ENCODE measurements at places on chromosomes 7 and 10. TPM values are rescaled to one million over a fixed set of nuclear protein-coding genes. Genes with fewer than 3 reads are reported as not detected.

DPYSL4 gene
- 0.22 TPM for total RNA-seq

DNA sequence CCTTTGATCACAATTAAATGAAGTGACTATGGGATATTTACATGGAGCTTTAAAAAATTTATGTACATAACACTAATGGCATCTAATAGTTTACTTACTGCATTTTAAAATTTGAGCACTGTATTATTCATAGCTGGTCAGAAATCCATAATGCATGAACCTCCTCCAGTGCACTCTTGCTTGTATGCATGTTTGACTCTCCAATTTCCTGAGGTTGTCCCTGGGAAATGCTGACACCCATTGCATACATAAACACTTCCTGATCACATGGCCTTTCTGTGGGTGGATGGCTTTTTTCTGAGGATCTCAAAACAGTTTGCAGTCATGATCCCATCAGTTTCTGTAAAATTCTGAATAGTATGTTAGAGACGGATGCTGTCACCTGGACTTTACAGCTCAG lies 577.8 kb downstream of the REEP3 start:
- H3K4me3 ChIP-seq: no peak overlapping the region
- no peaks in the 10 kb centered on the region for H3K36me3 ChIP-seq
- DNase-seq: no peak
- no peaks in the 10 kb centered on the region for H3K4me1 ChIP-seq

CTAGE15 gene
- not detected for total RNA-seq

DNA sequence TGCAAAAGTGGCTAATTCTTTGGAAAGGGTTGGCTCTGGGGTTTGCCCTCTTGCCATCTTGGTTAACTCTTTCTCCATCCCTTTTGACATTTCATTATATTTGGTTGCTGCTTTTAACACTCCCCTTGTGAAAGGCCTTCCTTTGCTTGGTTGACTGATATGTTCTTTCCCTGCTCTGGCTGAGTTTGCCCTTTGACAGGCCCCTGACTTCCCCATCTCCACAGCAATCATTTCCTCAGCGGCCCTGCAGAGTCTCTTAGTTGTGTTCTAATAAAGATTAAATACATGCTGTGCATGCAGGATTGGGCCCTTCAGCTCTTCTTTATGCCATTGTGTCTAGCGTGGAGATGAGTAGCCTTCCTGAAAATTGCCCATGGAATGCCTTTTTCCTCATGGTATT lies 84.5 kb upstream of the CSTF2T start:
- H3K4me1 ChIP-seq: no peaks in the 10 kb centered on the region
- H3K4me3 ChIP-seq: no peak overlapping the region
- no peak overlapping the region for H3K27ac ChIP-seq
- H3K27me3 ChIP-seq: no peaks in the 10 kb centered on the region
- no peaks in the 10 kb centered on the region for H3K36me3 ChIP-seq

DNA sequence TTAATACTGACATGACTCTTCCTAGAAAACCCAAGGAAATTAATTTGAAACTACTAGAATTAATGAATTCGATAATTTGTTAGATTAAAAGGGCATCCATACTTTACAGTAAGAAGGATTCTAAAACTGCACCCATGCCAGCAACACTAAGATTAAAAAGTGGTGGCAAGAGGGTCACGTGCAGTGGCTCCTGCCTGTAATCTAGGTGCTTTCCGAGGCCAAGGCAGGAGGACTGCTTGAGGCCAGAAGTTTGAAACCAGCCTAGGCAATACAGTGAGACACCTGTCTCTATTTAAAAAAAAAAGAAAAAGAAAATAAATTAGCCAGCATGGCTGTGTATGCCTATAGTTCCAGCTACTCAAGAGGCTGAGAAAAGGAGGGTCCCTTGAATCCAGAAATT lies 58.2 kb downstream of the SRPK2 start:
- H3K36me3 ChIP-seq: no peaks in the 10 kb centered on the region
- no peak overlapping the region for H3K4me3 ChIP-seq
- H3K4me1 ChIP-seq: peaks cover 5% of the 10 kb centered on the region
- DNase-seq: no peak
- H3K27ac ChIP-seq: no peak overlapping the region
- no peaks in the 10 kb centered on the region for H3K27me3 ChIP-seq

DNA sequence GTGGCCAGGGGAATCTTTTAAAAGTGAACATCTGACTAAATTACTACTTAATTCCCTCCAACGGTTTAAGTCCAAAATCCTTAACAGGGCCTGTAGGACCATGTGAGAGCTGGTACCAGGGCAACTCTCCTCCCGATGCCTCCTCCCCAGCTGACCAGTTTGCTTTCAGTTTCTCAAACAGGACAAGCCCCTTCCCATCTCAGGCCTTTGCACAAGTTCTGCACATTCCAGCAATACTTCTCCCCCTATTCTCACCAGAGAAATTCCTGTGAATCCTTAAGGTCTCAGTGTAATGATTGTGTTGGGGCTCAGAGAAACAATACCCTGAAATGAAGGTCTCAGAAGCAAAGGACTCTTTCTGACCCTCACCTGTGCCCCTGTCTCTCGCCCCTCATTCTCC lies 8.0 kb upstream of the CALHM1 start:
- H3K4me3 ChIP-seq: no peak overlapping the region
- H3K27ac ChIP-seq: peak overlapping the region; percentile 65
- no peaks in the 10 kb centered on the region for H3K36me3 ChIP-seq
- DNase-seq: no peak

GRCh38 chr7:47669901-47670384 lies 88.0 kb upstream of the TNS3 start:
- H3K36me3 ChIP-seq: no peaks in the 10 kb centered on the region
- H3K27ac ChIP-seq: peak overlapping the region; percentile 88
- no peak overlapping the region for H3K4me3 ChIP-seq
- H3K4me1 ChIP-seq: peaks cover 66% of the 10 kb centered on the region
- H3K27me3 ChIP-seq: no peaks in the 10 kb centered on the region
- DNase-seq: peak; percentile 72

UBTD1 gene
- total RNA-seq: 1.8 TPM

GRCh38 chr10:12466704-12467305 lies 117.5 kb downstream of the CAMK1D start:
- H3K27ac ChIP-seq: no peak overlapping the region
- no peak overlapping the region for H3K4me3 ChIP-seq
- H3K4me1 ChIP-seq: peaks cover 11% of the 10 kb centered on the region
- DNase-seq: no peak
- no peaks in the 10 kb centered on the region for H3K36me3 ChIP-seq

DNA sequence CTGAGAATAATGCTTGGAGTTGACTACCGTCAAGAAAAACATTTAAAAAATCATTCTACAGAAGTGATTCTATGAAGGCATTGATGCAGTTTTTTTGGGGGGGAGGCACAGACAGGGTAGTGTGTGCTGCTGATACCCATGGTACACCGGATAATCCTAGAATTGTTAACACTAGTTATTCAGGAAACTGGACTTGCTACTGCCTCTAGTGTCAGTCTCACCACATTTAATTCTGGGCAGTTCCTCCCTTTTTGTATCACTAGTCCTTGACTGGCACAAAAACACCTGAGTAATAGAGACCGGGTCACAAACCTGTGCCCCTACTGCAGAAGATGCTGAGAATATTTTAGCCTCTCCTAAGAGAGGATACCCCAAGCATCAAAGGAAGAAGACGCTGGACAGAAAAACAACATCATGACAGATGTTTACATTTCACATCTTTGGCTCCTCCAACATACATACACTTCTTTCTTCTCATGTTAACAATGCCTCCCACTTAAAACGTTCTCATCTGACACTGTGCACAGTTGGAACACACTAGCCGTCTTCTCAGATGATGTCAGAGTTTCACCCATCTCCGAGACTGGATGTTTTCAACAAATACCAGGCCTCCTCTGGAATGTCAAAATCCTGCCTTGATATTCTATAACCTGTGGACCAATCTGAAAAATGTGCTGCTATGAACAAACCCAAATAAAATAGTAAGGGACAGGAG lies 13.1 kb upstream of the TCAF1 start:
- H3K27me3 ChIP-seq: peaks cover 8% of the 10 kb centered on the region
- H3K27ac ChIP-seq: no peak overlapping the region
- no peaks in the 10 kb centered on the region for H3K36me3 ChIP-seq
- DNase-seq: no peak
- H3K4me3 ChIP-seq: no peak overlapping the region

DNAJB6 gene
- total RNA-seq: 104 TPM

DNA sequence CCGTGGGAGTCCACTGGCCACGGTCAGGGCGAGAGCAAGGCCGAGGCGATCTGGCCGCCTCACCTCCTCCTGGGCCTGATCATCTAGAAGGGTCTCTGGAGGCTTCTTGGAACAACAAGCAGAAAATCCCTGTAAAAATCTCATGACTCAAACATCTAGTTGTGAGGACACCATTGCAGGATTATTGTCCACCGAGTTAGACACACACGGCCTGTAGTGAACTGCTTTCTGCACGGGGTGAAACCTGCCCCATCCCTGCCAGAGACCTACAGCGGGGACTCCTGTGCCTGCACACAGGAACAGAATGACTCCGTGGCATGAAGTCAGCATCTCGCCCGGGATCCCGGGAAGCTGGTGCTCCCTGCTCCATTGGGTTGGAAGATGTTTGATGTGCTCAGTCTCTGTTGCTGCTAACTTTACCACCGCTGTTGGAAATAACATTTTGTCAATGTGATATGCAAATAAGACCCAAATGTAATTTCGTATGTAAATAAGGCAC lies 267.0 kb upstream of the TCERG1L start:
- no peaks in the 10 kb centered on the region for H3K4me1 ChIP-seq
- H3K27me3 ChIP-seq: no peaks in the 10 kb centered on the region
- no peaks in the 10 kb centered on the region for H3K36me3 ChIP-seq
- H3K4me3 ChIP-seq: no peak overlapping the region

GRCh38 chr7:142345811-142346210 lies 88.0 kb upstream of the PRSS58 start:
- H3K4me1 ChIP-seq: no peaks in the 10 kb centered on the region
- DNase-seq: no peak
- no peaks in the 10 kb centered on the region for H3K36me3 ChIP-seq

DNA sequence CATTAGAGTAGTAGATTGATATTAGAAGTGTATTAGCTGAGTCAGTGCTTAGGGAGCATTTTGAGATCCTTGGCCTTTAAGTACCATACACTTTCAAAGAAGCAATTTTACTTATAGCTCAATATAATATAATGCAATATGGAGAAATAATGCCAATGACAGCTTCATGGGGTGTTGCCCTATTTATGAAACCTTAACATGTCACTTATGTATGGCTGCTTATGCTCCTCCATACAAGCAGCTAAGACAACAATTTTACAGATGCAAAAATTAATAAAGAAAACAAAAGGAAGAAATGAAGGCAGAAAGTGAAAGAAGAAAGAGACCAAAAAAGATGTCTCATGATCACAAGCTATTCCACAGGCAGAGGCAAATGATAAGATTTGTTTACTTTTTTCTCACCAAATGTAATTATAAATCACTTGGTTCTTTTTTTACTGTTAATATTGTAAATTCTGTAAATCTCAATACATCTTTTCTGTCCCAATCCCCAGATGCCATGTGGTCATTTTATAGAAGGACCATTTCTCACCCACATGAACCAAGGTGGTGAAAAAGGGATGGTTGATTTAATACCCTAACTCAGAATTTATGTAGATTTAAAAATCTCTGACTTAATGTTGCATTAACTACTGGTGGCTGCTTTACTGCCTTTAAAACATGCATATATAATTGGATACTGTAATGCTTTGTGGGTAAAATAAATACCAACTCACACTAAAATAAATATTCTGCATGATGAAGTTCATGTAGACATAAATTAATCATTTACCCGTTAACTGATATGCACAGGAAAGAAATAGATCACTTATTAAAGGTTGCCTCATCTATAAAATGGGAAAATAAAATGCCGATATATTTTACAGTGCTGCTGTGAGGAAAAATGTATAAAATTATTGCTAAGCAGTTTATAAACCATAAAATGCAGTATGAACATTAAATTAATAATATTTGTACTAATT lies 33.5 kb upstream of the RHOBTB1 start:
- no peaks in the 10 kb centered on the region for H3K4me1 ChIP-seq
- no peak for DNase-seq
- H3K27ac ChIP-seq: no peak overlapping the region

DNA sequence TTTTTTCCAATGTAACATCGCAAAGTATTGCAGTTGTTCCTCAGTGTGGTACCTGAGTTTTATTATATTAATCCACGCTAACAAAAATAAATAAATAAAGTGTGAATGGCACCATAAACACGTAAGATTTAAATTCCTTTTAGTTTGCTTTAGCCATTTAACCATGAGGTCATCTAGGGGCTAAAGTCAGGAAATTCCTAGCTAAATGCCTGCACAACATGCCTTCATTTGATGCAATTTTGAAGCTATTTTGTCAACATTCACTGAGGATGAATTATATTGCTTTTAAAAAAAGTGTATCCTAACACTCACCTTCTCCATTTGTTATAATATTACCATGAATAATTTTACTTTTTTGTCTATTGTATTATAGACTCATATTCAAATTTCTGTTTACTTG lies 714.4 kb downstream of the GATA3 start:
- no peak for DNase-seq
- no peaks in the 10 kb centered on the region for H3K4me1 ChIP-seq
- no peaks in the 10 kb centered on the region for H3K27me3 ChIP-seq
- no peaks in the 10 kb centered on the region for H3K36me3 ChIP-seq

STN1 gene
- 16.8 TPM for total RNA-seq

DNA sequence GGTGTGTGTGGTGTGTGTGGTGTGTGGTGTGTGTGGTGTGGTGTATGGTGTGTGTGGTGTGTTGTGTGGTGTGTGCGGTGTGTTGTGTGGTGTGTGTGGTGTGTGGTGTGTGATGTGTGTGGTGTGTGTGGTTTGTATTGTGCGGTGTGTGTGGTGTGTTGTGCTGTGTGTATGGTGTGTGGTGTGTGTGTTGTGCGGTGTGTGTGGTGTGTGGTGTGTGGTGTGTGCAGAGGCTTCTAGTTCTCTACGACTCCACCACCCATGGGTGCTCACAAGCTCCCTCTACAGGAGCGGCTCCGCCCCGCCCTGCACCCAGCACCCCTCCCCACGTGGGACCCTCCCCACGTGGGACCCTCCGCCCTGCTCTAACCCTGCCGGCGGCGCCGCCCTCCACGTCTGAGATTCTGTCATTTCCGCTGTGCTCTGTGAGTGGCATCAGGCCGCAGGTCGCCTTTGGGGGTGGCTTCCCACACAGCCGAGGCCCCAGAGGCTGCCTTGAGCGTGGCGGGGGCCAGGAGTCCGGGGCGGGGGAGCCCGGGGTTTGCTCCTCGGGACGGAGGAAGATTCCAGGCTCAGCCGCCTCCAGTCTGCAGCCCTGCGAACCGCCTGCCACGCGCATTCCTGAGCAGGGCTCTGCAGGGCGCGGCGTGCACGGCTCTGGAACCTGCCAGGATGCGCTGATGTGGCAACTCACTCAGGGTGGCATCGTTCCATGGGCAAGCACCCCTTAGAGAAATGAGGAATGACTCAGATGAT lies 37.0 kb upstream of the DNAJB6 start:
- H3K36me3 ChIP-seq: no peaks in the 10 kb centered on the region
- no peaks in the 10 kb centered on the region for H3K27me3 ChIP-seq
- peaks cover 18% of the 10 kb centered on the region for H3K4me1 ChIP-seq
- H3K27ac ChIP-seq: no peak overlapping the region
- no peak for DNase-seq

CPED1 gene
- not detected for total RNA-seq

PI4K2A gene
- 18.4 TPM for total RNA-seq

FZD1 gene
- 0.49 TPM for total RNA-seq

Data from B cell (primary cell).